ENCODE measurements at places on chromosomes 4 and X.
A peak's percentile ranks its signal among the peaks of the same experiment; 100 is the strongest.

- no peak for DNase-seq
These were observed 57.0 kb downstream of the GPC3 start for GRCh38 chrX:133928365-133928764.

- DNase-seq = no peak
These were observed 1893.7 kb downstream of the STIM2 start for GRCh38 chr4:28754376-28754775.

GRCh38 chr4:8316911-8317351, 47.4 kb downstream of the HTRA3 start:
- DNase-seq = no peak

DNA sequence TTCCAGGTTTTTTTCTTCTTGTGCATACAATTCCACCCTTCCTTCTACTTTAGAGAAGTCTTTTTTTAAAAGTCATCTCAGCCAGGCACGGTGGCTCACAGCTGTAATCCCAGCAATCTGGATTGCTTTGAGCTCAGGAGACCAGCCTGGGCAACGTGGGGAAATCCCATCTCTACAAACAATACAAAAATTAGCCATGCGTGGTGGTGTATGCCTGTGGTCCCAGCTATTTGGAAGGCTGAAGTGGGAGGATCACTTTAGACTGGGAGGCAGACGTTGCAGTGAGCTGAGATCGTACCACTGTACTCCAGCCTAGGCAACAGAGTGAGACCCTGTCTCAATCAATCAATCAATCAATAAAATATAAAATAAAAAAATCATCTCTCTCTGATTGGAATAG, 14.8 kb downstream of the ELOVL6 start:
- DNase-seq = no peak

GRCh38 chrX:7926501-7926900, 712 bp downstream of the PNPLA4 start:
- DNase-seq = peak; percentile 71

DNA sequence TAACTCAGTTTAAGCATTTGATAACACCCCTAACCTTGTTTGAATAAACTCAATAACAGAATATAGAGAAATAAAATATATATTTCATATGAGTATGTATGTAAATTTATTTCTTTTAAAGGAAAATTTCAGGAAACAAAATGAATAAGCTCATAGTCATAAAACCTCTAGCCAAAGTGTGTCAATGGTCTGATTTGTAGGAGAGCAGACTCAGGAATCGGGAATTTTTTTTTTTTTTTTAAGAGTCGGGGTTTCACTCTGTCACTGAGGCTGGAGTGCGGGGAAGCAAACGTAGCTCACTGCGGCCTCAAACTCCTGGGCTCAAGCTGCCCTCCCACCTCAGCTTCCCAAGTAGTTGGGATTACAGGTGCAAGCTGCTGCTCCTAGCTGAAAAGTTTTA, 2.4 kb downstream of the PKD2 start:
- DNase-seq = peak; percentile 56

DNA sequence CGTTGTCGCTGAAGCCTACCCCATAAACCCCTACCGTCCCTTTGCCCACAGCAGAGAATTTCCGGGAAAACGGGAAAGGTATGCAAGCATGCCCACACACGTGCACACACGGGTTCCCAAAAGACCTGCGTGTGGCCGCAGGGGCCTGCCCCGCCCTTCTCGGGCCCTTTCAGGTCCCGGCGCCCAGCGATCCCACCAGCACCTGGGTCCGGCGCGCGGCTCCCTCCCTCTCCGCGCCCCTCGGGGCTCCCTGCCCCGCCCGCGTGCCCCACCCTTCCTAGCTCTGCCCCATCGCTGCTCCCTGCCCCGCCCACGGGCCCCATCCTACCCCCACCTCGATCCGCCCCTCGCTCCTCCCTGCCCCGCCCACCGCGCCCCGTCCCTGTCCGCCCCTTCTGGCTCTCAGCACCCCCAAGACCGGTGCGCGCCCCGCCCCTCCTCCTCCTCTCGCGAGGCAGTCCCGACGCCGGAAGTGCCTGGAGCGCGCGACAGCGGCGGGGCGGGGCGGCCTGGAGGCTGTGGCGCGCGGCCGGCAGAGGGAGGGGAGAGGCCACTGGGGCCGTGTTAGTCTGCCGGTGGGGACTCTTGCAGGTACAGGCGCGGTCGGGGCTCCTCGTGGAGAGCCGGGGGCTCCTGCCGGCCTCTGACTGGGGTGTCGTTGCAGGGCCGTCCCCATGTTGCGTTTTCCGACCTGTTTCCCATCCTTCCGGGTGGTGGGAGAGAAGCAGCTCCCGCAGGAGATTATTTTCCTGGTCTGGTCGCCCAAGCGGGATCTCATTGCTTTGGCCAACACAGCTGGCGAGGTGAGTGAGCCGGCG, at the start of gene ANAPC4:
TSS of gene ANAPC4 (plus strand) at position 510 of the 818 bp plus-strand sequence. CDS start at position 675, 165 bp downstream.
- DNase-seq = peak; percentile 91

GRCh38 chr4:108143515-108143914, 25.2 kb downstream of the LEF1 start:
- no peak for DNase-seq

DNA sequence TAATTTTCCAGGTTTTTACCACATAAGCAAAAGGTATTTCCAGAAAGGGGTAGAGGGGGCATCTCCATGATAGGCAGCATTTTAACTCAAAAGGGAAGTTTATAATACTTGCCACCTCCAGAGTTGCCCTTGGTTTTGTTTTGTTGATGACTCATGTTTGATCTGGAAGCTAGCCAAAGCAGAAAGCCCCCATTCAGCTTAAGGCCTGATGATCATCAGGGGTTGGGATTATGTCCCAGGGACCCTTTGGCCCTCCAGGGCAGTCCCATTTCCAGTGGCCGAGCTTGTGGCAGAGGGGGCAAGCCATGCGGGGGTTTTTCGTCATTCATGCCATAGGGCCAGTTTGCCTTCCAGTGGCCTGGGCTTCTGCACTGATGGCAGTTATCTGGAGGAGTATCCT, 143.0 kb upstream of the PLAC1 start:
- DNase-seq = no peak

DNA sequence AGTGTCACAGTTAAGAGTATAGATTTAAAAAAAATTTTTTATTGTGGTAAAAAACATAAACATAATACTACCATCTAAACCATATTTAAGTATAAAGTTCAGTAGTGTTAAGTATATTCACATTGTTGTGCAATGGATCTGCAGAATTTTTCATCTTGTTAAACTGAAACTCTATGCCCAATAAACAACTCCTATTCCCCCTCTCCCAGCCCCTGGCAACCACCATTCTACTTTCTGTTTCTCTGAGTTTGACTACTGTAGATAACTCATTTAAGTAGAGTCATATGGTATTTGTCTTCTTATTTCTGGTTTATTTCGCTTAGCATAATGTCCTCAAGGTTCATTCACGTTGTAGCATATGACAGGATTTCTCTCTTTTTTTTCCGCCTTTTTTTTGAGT, 112.4 kb downstream of the PTTG2 start:
- DNase-seq = no peak

GRCh38 chr4:124032035-124032434, 635.4 kb downstream of the SPRY1 start:
- DNase-seq = no peak

- no peak for DNase-seq
These were observed 161.7 kb downstream of the DCHS2 start for GRCh38 chr4:154329939-154330338.
